Epithelial cell of umbilical artery (primary cell): ENCODE measurements at places on chromosomes 3 and 15. TPM values are rescaled to one million over a fixed set of nuclear protein-coding genes. Genes with fewer than 3 reads are reported as not detected.

MESP1 gene
- 0.61 and 0.65 TPM in 2 replicates for total RNA-seq

MEX3B gene
- total RNA-seq = 5.8 and 10.6 TPM in 2 replicates

CCDC33 gene
- not detected in 2 replicates for total RNA-seq

MAP2K1 gene
- total RNA-seq = 38.0 and 44.2 TPM in 2 replicates

CDHR4 gene
- not detected in 2 replicates for total RNA-seq

TMIE gene
- under 0.01 and 0.15 TPM in 2 replicates for total RNA-seq

HESX1 gene
- total RNA-seq = 0.32 and 0.46 TPM in 2 replicates

GPR156 gene
- total RNA-seq = under 0.01 TPM in 2 replicates

NPAP1 gene
- not detected in 2 replicates for total RNA-seq

SLC35G2 gene
- 13.6 and 20.8 TPM in 2 replicates for total RNA-seq

SERINC4 gene
- not detected in 2 replicates for total RNA-seq

GALNT15 gene
- 1.3 and 8.7 TPM in 2 replicates for total RNA-seq
